Naive thymus-derived CD8-positive, alpha-beta T cell (primary cell): ENCODE measurements at places on chromosomes 13 and 19. TPM values are rescaled to one million over a fixed set of nuclear protein-coding genes. Genes with fewer than 3 reads are reported as not detected.

The RASIP1 gene
- total RNA-seq, result 0.25 TPM

DNA sequence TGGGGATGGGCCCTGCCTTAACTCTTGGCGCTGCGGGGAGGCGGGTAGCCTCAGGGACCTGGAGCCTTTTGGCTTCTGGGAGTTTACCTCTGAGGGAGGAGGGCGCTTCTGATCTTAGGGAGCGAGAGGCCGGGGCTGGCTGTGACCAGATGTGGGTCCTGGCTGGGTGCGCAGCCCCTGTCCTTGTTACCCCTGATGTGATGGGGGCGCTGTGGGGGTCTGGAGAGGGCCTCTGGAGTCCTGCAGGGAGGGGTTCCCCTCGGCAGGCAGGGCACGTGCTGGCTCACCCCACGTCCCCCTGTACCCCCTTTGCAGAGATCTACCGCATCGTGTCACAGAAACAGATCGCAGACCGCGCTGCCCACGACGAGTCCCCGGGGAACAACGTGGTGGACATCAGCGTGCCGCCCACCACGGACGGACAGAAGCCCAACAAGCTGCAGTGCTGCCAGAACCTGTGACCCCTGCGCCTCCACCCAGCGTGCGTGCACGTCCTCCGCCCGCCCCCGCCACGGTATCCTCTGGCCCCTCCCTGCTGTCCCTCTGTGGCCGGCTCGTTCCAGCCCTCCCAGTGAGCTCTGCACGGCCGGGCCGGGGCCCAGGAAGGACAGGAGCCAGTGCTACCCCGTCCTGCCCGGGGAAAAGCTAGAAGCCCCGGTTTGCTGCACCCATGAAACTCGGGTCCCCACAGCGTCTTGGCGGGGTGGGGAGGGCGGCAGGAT lies 9.8 kb upstream of the MARCHF2 start:
- H3K4me3 ChIP-seq, result no peak overlapping the region
- H3K36me3 ChIP-seq, result no peaks in the 10 kb centered on the region
- H3K27ac ChIP-seq, result no peak overlapping the region
- H3K27me3 ChIP-seq, result no peaks in the 10 kb centered on the region

GRCh38 chr13:110509971-110510786 lies 51.3 kb downstream of the RAB20 start:
- no peaks in the 10 kb centered on the region for H3K36me3 ChIP-seq
- DNase-seq, result no peak
- no peak overlapping the region for H3K27ac ChIP-seq
- no peaks in the 10 kb centered on the region for H3K4me1 ChIP-seq

DNA sequence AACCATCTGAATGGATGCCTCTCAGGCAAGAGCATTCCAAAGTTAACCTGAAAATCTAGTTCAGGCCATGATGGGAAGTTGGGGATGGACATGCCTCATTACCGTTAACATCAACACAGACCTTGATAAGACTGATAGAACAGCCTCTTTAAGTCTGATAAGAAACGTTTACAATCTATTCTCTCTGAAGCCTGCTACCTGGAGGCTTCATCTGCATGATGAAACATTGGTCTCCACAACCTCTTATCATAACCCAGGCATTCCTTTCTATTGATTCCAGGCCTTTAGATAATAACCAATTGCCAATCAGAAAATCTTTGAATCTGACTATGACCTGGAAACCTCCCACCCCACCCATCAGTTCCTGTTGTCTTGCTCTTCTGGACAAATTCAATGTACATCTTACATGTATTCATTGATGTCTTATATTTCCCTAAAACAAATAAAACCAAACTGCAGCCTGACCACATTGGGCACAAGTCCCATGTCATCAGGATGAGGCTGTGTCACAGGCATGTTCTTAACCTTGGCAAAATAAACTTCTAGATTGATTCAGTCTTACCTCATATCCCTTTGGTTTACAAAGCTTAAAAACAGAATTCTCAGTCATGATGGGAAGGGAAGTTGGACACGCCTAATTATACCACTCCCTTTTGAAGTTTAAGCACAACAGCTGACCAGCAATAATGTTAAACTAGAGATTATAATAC lies 843.8 kb upstream of the SPRY2 start:
- H3K27me3 ChIP-seq, result no peaks in the 10 kb centered on the region
- no peak for DNase-seq
- H3K4me1 ChIP-seq, result no peaks in the 10 kb centered on the region
- no peak overlapping the region for H3K4me3 ChIP-seq
- no peaks in the 10 kb centered on the region for H3K36me3 ChIP-seq

- DNase-seq, result no peak
- no peak overlapping the region for H3K27ac ChIP-seq
- no peaks in the 10 kb centered on the region for H3K4me1 ChIP-seq
- H3K27me3 ChIP-seq, result peaks cover 2% of the 10 kb centered on the region
- no peaks in the 10 kb centered on the region for H3K36me3 ChIP-seq
Observed at GRCh38 chr13:101178406-101178805, 237.9 kb downstream of the NALCN start.

DNA sequence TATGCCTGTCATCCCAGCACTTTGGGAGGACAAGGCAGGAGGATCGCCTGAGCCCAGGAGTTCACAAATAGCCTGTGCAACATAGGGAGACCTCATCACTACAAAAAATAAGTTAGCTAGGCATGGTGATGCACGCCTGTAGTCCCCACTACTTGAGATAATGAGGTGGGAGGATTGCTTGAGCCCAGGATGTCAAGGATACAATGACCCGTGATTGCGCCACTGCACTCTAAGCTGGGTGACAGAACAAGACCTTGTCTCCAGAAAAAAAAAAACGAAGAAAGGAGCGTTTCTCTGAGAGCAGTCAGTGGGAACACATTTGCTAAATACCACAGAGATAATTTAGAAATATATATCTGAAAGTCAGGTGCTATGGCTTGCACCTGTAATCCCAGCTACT lies 11.9 kb downstream of the CDADC1 start:
- no peaks in the 10 kb centered on the region for H3K27me3 ChIP-seq
- peaks cover 54% of the 10 kb centered on the region for H3K36me3 ChIP-seq
- no peaks in the 10 kb centered on the region for H3K4me1 ChIP-seq
- H3K27ac ChIP-seq, result peak overlapping the region; percentile 37
- DNase-seq, result no peak
- H3K4me3 ChIP-seq, result no peak overlapping the region

GRCh38 chr13:94256721-94257120 lies 222.8 kb downstream of the DCT start:
- H3K27me3 ChIP-seq, result no peaks in the 10 kb centered on the region
- H3K36me3 ChIP-seq, result no peaks in the 10 kb centered on the region
- peaks cover 5% of the 10 kb centered on the region for H3K4me1 ChIP-seq
- no peak for DNase-seq
- no peak overlapping the region for H3K4me3 ChIP-seq
- H3K27ac ChIP-seq, result no peak overlapping the region

- H3K4me1 ChIP-seq, result peaks cover 67% of the 10 kb centered on the region
- H3K27me3 ChIP-seq, result no peaks in the 10 kb centered on the region
- H3K4me3 ChIP-seq, result no peak overlapping the region
- peak overlapping the region; percentile 79 for H3K27ac ChIP-seq
- H3K36me3 ChIP-seq, result no peaks in the 10 kb centered on the region
- DNase-seq, result no peak
Observed at GRCh38 chr13:40220299-40220935, 446.0 kb downstream of the FOXO1 start.

GRCh38 chr19:33302974-33303790 lies 848 bp upstream of the CEBPA start:
- no peak for DNase-seq
- no peak overlapping the region for H3K27ac ChIP-seq
- peak overlapping the region; percentile 51 for H3K4me3 ChIP-seq
- H3K27me3 ChIP-seq, result peaks cover 38% of the 10 kb centered on the region
- no peaks in the 10 kb centered on the region for H3K4me1 ChIP-seq

The KPTN gene
- 7.1 TPM for total RNA-seq

- DNase-seq, result no peak
- no peaks in the 10 kb centered on the region for H3K27me3 ChIP-seq
Observed at GRCh38 chr13:109332506-109333499, 453.6 kb downstream of the IRS2 start.

The VMAC gene
- total RNA-seq, result 32.7 TPM

- no peaks in the 10 kb centered on the region for H3K27me3 ChIP-seq
- no peak overlapping the region for H3K27ac ChIP-seq
- no peak overlapping the region for H3K4me3 ChIP-seq
- DNase-seq, result no peak
- no peaks in the 10 kb centered on the region for H3K36me3 ChIP-seq
- no peaks in the 10 kb centered on the region for H3K4me1 ChIP-seq
Observed at GRCh38 chr13:106090001-106090400, 445.5 kb downstream of the EFNB2 start.

DNA sequence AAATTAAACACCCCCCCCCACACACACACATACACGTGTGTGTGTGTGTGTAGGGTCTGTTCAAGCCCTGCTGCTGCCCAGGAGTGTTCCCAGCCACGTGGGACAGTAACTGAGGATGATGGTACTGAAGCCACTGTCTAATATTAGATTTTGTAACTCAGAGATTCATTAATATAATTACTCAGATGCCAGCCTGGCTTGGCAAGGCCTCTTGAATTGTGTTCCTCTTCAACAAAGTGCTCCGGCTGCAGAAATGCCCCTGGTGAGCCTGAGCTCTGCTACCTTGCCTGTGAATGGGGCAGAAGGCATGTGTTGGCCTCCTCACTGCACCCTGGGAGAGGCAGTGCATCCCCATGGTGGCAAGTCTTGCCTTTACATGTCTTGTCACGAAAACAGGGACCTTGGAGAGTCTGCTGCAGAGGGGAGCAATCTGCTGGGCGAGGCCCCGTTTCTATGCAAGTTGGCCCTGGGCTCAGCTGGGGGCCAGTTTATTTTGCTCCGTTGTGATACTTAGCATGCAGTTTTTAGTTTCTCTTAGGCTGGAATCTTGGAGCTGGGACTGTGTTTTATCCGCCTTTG lies 44.0 kb downstream of the NFIX start:
- H3K27me3 ChIP-seq, result no peaks in the 10 kb centered on the region
- no peak overlapping the region for H3K27ac ChIP-seq
- no peak for DNase-seq
- no peak overlapping the region for H3K4me3 ChIP-seq
- no peaks in the 10 kb centered on the region for H3K36me3 ChIP-seq
- H3K4me1 ChIP-seq, result peaks cover 17% of the 10 kb centered on the region

The SIGLEC14 gene
- total RNA-seq, result 0.83 TPM

GRCh38 chr13:85638265-85638664 lies 161.0 kb downstream of the SLITRK6 start:
- DNase-seq, result no peak
- no peaks in the 10 kb centered on the region for H3K4me1 ChIP-seq
- H3K4me3 ChIP-seq, result no peak overlapping the region
- no peaks in the 10 kb centered on the region for H3K36me3 ChIP-seq

The CYP2A6 gene
- total RNA-seq, result not detected

The MEIOSIN gene
- not detected for total RNA-seq

The IRGC gene
- not detected for total RNA-seq

The ADGRE2 gene
- not detected for total RNA-seq

- no peaks in the 10 kb centered on the region for H3K36me3 ChIP-seq
- no peak overlapping the region for H3K4me3 ChIP-seq
- H3K27me3 ChIP-seq, result peaks cover 55% of the 10 kb centered on the region
- no peak for DNase-seq
Observed at GRCh38 chr19:11281356-11282049, 14.5 kb upstream of the TSPAN16 start.

DNA sequence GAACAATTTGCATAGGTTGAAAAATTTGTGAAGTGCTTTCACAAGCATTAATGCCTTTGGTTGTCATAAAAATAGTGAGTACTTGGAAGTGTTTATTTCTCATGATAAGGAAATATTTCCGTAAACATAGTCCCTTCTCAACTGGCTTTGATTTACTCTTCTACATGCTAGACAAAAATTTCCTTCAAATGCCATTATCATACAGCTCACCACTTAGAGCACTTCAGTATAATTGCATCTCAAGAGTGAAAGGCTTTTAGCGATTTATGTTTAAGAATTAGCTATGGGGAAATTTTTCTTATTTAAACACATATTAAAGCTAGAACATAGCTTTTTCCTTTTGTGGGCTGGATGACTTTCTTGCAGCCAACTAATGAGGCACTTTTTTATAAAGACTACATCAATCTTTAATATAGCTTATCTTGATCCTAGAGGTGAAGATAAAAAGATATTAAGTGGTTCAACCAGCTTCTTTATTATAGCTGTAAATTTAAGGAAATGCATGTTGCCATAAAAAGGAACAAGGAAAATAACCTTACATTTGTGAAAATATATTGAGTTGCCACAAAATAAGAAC lies 656.8 kb downstream of the SLITRK6 start:
- no peaks in the 10 kb centered on the region for H3K27me3 ChIP-seq
- H3K4me3 ChIP-seq, result no peak overlapping the region
- H3K27ac ChIP-seq, result no peak overlapping the region
- DNase-seq, result no peak
- no peaks in the 10 kb centered on the region for H3K4me1 ChIP-seq
- no peaks in the 10 kb centered on the region for H3K36me3 ChIP-seq

The TRPM4 gene
- not detected for total RNA-seq

- H3K36me3 ChIP-seq, result no peaks in the 10 kb centered on the region
- no peak for DNase-seq
- H3K27me3 ChIP-seq, result peaks cover 5% of the 10 kb centered on the region
- H3K27ac ChIP-seq, result peak overlapping the region; percentile 67
Observed at GRCh38 chr19:54616821-54617560, 13.3 kb upstream of the LILRB1 start.

DNA sequence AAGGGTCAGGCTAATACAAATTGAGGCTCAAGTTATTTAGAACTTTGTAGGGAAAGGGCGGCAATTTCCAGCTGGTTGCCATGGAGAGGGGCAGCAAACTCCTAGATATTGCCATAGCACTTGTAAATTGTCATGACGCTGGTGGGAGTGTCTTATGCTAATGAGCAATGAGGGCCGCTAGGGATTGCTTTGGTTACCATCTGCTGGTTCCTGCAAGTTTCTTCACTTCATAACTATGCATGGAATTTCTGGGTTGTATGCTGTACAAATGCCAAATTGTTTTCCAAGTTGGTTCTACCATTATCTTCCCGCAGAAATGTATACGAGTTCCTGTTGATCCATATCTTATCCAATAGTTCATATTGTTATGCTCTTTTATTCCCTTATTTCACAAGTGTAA lies 1339.4 kb downstream of the EFNB2 start:
- H3K4me3 ChIP-seq, result no peak overlapping the region
- H3K36me3 ChIP-seq, result no peaks in the 10 kb centered on the region
- H3K4me1 ChIP-seq, result no peaks in the 10 kb centered on the region
- H3K27ac ChIP-seq, result no peak overlapping the region
- no peak for DNase-seq

The KCNRG gene
- 0.73 TPM for total RNA-seq

The THSD8 gene
- not detected for total RNA-seq

- peak; percentile 45 for DNase-seq
- H3K36me3 ChIP-seq, result no peaks in the 10 kb centered on the region
- no peak overlapping the region for H3K4me3 ChIP-seq
Observed at GRCh38 chr19:41792513-41793413, 3.6 kb upstream of the CEACAM3 start.

DNA sequence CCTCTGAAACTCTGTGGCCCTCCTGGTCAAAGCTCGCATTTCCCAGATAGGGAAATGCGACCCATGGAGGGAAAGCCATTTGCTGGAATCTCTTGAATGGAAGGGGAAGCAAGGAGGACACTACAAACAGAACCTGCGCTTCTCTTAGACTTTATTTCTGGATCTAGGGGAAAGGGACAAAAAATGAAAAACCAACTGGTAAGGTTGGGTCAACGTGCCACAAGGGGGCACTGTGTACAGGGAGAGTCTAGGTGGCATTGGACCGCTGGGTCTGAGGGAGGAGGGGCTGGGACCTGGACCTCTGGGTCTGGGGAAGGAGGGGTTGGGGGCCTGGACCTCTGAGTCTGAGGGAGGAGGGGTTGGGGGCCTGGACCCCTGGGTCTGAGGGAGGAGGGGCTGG lies 5.0 kb downstream of the KLK4 start:
- no peak overlapping the region for H3K27ac ChIP-seq
- DNase-seq, result no peak
- H3K27me3 ChIP-seq, result peaks cover 47% of the 10 kb centered on the region
- H3K4me1 ChIP-seq, result peaks cover 3% of the 10 kb centered on the region
